NCI-H146 (cell line): ENCODE measurements at places on chromosomes 5 and 9.

GRCh38 chr5:132762246-132763000, 14.6 kb downstream of the SEPTIN8 start:
- no peak for DNase-seq

GRCh38 chr5:143828710-143829109, 16.7 kb downstream of the HMHB1 start:
- no peak for DNase-seq

GRCh38 chr5:62212648-62213047, 93.4 kb upstream of the KIF2A start:
- DNase-seq = no peak

DNA sequence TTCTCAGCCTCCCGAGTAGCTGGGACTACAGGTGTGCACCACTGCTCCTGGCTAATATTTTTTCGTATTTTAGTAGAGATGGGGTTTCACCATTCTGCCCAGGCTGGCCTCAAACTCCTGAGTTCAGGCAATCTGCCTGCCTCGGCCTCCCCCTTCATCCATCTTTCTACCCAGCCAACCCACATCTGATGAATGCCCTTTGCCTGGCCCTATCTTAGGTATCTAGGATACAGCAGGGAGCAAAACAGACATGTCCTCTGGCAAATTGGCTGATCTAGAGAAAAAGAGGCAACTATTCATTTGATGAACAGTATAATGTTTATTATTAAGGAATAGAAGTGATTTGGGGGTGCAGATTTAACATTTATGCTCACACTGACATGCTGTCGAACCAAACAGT, 123.0 kb downstream of the TRIO start:
- no peak for DNase-seq

DNA sequence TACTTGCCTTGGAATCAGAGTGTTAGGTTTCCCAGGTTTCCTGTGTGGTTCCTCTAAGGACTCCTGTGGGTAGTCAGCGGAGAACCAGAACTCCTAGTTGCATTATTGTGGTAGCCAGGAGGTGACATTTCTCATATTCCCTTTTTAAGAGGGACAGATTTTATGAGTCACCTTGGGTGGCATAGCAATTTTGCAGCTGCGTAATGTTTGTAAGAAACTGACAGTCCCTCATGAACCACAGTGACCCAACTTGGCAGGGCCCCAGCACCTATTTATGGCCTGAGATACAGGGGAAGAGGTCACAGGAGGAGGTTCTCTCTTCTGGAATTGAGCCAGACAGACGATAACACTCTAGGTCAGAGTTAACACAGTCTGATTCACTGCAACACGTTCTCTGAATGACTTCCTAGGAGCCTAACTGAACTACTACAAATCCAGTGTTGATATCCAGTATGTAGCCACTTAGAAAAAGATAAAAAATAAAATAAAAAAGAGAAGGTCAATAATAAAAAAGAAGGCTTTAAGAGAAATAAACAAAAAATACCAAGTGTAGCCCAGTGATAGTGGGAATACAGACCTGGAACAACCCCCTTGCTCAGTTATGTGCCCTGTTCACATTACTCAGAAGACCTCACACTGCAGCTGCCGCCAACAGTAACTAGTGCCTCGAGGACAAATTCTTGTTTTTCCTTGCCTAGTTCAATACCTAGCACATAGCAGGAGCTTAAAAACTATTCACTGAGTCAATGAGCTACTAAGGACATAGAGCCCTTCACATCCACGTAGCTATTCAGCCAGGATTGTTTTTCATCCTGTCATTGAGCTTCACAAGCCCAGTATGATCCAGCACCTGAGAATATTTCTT, 50.7 kb upstream of the VLDLR start:
- DNase-seq = peak; percentile 96

DNA sequence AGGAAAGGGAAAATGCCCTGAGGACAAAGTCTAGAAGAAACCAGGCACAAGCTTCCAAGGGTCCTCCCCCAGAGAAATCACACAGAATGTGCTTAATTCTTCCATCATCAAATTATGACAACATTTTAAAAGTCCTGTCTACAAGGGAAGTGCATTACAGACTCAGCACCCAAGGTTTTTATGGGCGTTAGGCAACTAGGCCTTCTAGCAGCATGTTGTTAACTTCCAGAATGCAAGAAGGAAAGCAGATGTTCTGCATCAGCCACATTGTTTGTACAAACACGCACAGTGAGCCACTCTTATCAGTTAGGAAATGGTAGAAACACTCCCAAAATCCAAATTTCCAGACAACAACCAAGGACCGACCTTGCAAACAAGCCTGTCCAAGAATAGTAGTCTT, 26.5 kb downstream of the SMC5 start:
- DNase-seq = no peak

DNA sequence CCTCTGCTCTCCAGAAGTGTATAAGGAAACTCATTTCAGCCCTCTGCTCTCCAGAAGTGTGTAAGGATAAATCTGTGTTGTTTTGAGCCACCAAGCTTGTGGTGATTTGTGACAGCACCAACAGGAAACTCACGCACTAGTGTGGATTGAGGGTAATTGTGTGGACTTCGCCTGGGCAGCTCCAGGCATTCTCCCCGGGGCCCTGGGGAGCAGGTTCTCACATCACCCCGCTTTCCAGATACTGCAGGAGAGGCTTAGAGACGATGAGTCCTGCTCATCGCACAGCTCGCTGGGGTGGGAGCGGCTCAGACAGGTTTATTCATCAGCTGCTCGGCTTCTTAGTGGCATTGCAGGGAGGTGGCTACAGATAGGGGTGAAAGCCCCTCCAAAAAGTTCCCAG, 38.4 kb upstream of the RNF130 start:
- no peak for DNase-seq

- DNase-seq = no peak
Observed at GRCh38 chr9:17472126-17472525, 106.7 kb upstream of the SH3GL2 start.

GRCh38 chr5:72418271-72418670, 88.9 kb downstream of the ZNF366 start:
- no peak for DNase-seq

DNA sequence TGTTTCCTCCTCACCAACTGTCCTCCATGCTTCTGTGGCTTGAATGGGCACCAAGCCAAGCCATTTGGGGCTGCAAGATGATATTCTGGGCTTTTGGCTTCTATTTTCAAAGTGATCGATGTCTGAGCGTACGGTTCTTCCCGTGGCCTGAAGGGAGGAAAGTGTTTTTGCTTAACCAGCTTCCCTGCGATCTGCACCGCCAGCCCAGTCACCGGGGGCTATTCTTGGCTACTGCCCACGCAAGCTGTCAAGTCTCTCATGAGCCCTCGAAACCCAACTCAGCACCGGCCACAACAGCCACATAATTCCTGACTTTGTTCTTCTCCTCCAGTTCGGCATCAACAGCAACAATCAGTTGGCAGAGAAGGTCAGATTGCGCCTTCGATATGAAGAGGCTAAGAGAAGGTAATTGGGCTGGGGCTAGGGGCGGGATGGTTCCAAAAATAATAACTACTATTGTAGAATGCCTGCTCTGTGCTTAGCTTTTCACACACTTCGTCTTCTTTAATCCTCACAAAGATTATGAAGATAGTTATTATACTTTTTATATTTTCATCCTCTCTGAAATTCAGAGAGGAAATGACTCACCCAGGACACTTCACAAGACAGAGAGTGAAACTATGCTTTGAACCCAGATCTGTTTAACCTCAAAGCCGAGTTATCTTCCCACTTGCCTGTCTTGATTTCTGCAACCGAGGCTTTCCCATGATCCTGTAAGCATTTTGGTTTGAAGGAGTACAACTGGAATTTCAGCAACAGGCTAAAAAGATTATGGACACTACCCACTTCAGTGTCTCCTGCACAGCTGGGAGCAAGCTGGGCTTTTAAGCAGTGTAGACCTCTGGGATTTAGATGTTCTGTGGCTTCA, 76.4 kb upstream of the RARS1 start:
- DNase-seq = no peak

GRCh38 chr9:128145536-128145935, 3.7 kb upstream of the LCN2 start:
- no peak for DNase-seq

- DNase-seq = no peak
Observed at GRCh38 chr5:2326601-2327000, 424.9 kb downstream of the IRX2 start.
